Left kidney (tissue), 8 donors: ENCODE measurements at places on chromosomes 4 and X. TPM values are rescaled to one million over a fixed set of nuclear protein-coding genes. Genes with fewer than 3 reads are reported as not detected.

Gene SPANXN3
- not detected for polyA plus RNA-seq

DNA sequence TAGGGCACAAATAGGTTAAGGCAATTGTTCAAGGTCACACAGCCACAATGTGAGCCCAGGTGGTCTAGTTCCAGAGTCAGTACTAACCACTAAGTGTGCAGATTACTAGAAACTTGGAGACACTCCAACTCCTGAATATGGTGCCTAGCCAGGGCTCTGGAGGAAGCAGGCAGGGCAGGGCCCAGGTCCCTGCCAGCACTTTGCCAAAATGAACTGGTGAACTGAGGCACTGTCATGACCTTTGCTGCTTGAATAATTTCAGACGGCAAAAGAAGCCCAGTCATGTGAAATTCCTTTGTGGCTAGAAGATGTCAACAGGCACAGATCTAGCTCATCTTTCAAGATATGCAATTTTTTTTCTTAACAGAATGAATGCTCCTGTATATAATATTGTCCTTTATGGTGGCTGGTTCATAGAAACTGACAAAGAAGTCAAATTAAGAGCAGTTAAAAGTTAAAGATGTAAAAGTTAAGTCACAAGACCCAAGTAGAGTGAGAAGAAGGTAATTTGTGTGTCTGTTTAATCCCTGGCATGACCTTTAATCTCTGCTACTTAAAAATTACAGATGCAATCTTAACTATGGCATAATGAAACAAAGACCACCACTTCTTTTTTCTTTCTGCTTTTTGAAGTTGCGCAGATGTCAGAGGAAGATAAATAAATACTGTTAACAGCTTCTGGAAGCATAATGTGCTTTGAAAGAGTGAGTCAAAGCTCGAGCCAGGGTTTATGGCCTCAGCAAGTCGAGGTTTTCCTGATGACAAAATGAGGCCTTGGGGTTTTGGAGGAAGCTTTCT is 54.1 kb downstream of the SHROOM3 start:
- no peak for DNase-seq

- DNase-seq: no peak
Observed at GRCh38 chr4:145195167-145195952, 15.0 kb upstream of the OTUD4 start.

GRCh38 chr4:40524366-40525041 is 105.2 kb downstream of the RBM47 start:
- no peak for DNase-seq

DNA sequence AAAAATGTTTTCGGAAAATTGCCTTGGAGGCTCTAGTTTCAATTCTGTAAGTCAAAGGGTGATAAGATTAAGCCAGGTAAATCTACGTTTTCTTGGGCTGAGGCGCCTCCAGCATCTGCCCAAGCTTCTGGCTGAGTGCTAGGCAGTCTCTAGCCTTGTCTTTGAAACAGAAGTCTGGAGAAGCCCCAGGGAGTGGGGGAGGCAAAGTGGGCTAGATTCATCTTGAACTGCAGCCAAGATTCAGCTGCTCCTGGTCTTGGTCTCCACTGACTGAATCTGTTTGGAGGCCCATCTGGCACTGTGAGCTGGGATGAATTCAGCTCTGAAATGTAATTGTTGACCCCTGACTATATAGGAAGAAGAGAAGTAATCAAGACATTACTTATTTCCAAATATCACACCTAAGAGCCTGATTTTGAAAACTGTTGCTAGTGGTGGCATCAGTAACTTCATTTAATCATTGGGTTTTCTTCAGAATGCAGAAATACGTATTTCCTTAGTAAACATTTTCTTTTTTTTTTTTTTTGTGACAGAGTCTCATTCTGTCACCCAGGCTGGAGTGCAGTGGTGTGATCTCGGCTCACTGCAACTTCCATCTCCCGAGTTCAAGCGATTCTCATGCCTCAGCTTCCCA is 187.3 kb upstream of the LEF1 start:
- no peak for DNase-seq

GRCh38 chr4:165814256-165815020 is 58.6 kb upstream of the TLL1 start:
- DNase-seq: no peak

DNA sequence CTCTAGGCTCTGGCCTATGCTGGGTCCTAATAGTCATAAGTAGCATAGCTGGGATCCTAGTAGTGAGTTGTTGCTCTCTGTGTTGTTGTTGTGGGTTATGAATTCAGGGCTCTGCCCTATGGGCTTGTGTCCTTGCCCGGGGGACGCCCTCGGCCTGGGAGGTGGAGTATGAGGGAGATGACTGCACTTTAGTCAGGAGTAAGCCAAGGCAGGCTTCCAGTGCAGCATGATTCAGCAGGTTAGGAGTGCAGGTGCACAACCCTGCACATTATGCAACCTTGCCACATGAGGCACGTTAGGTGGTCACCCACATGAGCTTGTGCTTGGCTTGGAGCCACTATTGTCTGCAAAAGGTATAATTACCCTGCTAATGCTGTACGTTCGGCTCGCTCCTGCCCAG is 58.4 kb upstream of the CCDC149 start:
- no peak for DNase-seq

- DNase-seq: no peak
Observed at GRCh38 chr4:150952167-150952845, 62.8 kb downstream of the LRBA start.

GRCh38 chr4:113153529-113154101 is 104.2 kb downstream of the ANK2 start:
- no peak for DNase-seq

Gene RNF175
- polyA plus RNA-seq: 7.3 TPM

Gene KIAA1210
- polyA plus RNA-seq: 1.5 TPM

DNA sequence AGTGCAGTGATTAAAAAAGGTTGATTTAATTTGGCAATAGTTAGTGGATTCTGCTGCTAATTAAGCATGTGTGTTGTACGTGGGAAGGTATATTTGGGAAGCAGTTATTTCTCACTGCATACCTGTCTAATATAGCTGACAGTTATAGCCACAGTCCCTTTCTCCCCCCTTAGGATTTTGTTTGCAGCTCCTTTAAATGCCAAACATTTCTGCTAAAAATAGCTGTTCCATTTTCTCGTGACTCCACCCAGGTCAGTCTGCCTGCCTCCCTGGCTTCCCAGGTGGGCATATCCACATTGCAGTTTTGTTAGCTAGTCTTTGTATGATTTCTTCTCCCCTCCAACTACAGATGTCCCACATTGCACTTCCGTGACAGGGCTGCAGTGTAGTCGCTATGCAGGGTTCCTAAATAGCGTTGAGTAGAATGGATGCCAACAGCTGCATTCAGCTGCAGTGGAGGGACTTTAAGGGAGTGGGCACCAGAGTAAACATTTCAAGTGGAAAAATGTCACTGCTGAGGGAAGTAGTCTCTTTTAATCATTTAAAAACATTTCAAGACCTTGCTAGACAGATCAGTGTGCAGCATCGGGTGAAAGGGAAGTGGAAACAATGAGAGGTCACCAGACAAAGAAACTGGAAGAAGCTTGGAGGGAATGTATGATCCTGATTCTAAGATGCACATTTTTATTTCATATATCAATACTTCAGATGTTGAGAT is 326.3 kb downstream of the RAPGEF2 start:
- no peak for DNase-seq

DNA sequence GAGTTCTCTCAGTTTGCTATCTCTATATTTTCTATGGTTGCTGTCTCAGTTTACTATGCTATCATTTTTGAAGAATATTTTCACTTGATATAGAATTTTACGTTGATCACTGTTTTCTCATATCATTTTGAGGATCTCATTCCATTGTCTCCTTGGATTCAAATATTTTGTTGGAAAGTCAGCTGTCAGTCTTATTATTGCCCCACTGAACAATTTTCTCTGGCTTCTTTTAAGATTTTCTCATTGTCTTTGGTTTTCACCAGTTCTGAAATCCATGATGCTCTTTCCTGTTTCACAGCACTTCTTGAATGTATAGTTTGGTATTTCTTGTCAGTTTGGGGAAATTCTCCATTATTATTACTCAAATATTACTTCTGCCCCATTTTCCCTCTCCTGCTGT is 81.1 kb downstream of the ENPP6 start:
- no peak for DNase-seq

- no peak for DNase-seq
Observed at GRCh38 chrX:84709987-84710386, 207.7 kb upstream of the HDX start.

GRCh38 chrX:73214426-73215094 is at the start of gene NAP1L2:
NAP1L2 (minus strand) TSS chrX:73214851; CDS start chrX:73214492, 359 bp downstream.
- peak; percentile 7 for DNase-seq

- DNase-seq: no peak
Observed at GRCh38 chr4:36163198-36163597, 81.1 kb downstream of the ARAP2 start.

GRCh38 chr4:151165205-151166000 is 66.0 kb downstream of the RPS3A start:
- DNase-seq: no peak

Gene DRD5
- polyA plus RNA-seq: 0.83 TPM

- peak; percentile 13 for DNase-seq
Observed at GRCh38 chr4:73021634-73022033, 47.9 kb downstream of the COX18 start.

DNA sequence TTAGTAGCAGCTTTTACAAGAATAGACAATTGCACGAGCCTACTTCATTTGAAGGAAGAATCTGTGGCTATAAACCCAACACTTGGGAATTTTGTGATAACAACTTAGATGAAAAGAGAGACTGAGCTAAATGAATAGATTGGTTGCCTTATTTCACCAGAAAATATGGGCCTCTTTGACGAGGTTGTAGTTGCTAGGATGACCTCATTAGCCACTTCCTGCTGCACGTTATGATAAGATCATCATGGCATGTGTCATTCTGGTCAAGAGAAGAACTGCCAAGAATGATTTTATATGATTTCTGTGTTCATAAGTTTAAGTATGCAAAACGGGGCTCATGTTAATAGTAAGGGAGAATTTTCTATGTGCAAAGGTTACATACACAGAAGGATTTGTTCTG is 321.9 kb upstream of the GIMD1 start:
- no peak for DNase-seq

Gene SMIM14
- polyA plus RNA-seq: 55.9 TPM

DNA sequence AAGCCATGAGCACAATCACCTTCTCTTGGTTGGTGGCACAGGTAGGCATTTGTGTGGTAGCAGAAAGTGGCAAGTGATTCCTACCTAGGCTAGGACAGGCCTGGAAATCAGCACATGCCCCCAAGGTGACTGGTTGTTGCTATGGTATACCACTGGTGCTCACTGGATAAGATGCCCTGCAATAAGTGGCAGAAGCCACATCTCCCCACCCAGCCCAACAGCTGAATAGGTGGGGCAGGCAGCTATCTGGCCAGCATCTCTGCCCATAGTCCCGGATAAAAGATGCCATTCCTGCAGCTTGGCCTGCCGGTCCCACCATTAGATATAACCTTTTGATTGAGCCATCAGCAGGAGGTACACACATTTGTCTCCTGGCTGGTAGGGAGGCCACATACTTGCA is 21.1 kb downstream of the AMER1 start:
- DNase-seq: no peak

DNA sequence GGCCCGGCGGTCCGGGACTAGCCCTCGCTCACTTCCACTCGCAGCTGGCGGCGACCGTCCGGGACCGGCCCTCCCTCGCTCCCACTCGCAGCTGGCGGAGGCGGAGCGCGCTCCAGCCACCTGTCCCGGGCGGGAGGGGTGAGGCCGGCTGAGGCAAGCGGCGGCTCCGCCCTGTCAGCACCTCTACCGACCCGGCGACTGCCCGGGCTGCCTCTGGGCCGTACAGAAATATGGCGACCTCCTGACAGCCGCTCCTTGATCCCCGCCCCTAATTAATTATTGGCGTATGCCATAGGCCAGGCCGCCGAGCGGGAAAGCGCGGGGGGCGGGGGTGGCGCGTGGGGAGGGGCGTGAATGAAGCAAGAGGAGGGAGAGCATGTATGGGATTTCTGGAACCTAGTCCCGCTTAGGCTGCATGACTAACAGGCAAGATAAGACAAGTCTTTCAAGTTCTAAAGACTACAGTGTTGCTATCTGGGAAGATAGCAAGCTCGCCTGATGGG is at the start of gene MORC4:
MORC4 (minus strand) TSS at position 200 of the 503 bp plus-strand sequence. CDS start 243 bp downstream, outside the sequence.
- DNase-seq: peak; percentile 52

GRCh38 chrX:16843208-16843909 is 26.8 kb downstream of the RBBP7 start:
- no peak for DNase-seq

Gene PAQR3
- 25.6 TPM for polyA plus RNA-seq

DNA sequence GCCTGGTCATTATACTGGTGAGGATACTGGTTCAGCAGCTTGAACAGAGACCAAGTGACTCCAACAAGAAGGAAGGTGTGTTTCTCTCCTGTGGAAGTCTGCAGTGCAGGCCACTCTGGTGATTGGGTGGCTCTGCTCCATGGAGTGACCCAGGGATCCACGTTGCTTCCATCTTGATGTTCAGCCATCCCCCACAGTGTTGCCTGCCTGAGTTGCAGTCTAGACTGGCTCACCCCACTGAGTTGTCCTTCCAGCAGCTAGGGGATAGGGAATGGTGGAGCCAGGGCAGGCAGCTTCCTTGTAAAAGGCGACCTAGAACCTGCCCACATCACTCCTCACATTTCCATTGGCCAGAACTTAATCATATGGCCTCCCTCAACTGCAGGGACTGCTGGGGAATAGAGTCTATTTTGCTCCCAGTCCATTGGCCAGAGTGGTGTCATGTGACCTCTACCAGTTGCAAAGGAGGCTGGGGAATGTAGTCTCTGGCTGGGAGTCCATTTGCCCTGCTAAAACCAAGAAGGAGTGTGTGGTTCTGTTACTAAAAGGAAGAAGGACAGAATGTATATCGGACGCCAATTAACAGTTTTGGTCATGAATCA is 8.0 kb downstream of the MAN2B2 start:
- no peak for DNase-seq

Gene PPM1K
- polyA plus RNA-seq: 23.0 TPM

GRCh38 chrX:11423949-11424348 is 130.7 kb downstream of the AMELX start:
- DNase-seq: no peak

Gene MOB1B
- 51.6 TPM for polyA plus RNA-seq

Gene CT45A10
- not detected for polyA plus RNA-seq

DNA sequence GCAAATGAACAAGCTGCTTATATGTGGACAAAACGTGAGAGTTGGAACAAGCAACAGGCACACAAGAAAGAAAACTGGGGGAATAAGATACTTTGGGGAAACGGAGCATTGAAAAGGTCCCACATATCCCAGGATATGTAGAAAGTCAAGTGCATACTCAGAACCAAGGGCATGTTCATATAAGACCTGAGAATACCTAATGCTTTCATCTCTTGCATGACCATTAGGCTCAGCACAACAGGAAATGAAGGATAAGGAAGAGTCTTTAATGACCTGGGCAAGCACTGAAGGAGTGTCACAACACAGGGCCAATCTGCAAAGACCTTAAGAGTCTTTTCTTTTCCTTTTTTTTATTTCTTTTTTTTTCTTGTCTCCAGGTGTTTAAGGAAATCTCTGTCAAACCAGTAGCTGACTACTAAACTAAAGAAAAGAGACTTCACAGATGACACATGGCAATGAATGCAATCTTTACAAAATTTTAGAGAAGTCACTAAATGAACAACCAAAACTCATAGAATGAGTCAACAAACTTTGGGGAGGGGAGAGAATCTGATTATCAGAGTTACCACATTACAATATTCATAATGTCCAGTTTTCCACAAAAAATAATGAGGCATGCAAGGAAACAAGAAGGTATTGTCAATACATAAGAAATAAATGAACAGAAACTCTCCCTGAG is 67.9 kb upstream of the STK26 start:
- no peak for DNase-seq

Gene ARHGAP10
- 18.4 TPM for polyA plus RNA-seq

GRCh38 chr4:3442959-3443749 is 1.4 kb downstream of the HGFAC start:
- DNase-seq: no peak
